ENCODE measurements at places on chromosomes 5 and 9.

GRCh38 chr9:70392189-70392588, 22.3 kb downstream of the KLF9 start:
- no peak for DNase-seq

DNA sequence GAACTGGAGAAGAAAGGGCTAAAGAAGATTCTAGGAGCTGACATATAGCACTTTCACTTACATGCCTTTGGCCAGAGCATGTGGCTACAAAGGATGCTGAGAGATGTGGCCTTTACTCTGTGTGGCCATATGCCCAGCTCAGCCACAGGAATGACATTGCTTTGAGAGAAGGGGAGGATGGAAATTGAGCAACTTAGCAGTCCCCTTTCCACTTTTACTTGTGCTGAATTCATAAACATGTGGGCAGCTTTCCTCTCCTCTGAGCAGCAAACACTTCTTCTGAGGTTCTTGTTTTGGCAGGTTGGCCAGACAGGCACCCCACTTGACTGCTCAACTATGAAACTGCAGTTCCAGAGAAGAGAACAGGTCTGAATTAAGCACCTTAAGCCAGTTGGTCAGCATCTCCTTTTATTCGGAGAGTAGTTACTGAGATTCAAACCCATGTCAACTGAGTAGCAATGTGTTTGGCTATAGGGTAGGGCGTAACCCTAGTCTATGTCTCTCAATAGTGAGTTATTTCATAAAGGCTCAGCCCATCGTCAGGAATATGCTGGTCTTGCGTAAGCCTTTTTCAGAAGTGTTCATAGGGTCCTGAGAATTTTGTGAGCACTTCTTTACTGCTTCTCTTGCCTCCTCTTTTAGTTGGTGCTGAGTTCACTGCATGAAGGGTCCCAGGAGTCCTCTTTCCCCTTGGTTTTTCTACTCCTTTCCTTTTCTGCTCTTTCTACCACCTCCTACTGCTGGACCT, 134.5 kb downstream of the PALM2AKAP2 start:
- no peak for DNase-seq

GRCh38 chr9:77663754-77664153, 15.6 kb upstream of the GNA14 start:
- DNase-seq, result no peak

DNA sequence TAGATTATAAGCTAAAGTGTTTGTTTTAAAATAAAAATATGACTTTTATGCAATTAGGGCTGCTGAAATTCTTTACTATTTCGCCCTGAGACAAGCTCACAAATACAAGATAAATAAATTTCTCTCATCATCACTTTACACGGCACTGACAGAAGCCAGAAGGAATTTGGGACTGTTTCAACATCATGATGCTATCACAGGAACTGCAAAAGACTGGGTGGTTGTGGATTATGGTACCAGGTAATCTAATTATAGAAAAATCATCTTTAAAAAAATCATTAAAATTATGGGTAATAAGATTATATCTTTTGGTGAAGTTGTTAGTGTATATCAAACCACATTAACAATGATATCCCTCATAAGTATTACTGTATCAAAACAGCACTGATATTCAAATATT, 95.0 kb downstream of the MAN2A1 start:
- DNase-seq, result no peak

DNA sequence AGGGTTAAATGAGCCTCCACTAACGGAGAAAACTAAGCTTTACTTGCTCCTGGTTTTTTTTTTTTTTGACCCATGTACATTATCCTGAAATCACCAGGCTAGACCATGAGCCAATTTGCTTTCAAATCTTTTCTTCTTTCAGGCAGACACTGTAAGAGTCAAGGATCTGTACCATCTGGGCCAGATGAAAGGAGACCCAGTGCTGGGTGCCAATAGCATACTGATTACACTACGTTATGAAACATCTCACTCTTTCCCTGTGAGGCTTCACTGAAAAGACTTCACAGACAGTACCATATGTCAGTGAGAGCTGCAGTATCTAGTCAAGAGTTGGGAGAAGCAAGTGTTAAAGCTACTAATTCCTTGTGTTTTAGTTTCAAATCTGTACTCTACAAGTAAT, 161.2 kb upstream of the PTPRD start:
- no peak for DNase-seq
